Stimulated activated CD8-positive, alpha-beta memory T cell treated with anti-CD3 and anti-CD28 coated beads, Interleukin-4, amount 100 ng/mL, for 48 hours (primary cell): ENCODE measurements at places on chromosomes 4 and X.

DNA sequence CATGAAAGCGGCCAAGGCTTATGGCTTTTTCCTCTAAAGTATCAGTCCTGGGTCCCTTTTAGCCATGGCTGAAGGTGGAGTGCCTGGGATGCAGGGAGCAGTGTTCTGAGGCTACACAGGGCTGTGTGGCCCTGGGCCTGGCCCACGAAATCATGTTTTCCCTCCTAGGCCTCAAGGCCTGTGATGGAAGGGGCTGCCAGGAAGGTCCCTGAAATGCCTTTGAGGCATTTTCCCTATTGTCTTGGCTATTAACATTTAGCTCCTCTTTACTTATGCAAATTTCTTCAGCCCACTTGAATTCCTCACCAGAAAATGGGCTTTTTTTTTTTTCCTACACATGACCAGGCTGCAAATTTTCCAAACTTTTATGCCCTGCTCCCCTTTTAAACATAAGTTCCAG lies 657.0 kb downstream of the DACH2 start:
- DNase-seq = no peak

- DNase-seq = no peak
These were observed 155.8 kb downstream of the SHROOM3 start for GRCh38 chr4:76590798-76591281.

- DNase-seq = no peak
These were observed 1639.0 kb upstream of the IGFBP7 start for GRCh38 chr4:58749206-58749605.

GRCh38 chrX:19883878-19884277 lies 3.5 kb downstream of the SH3KBP1 start:
- DNase-seq = peak; percentile 42

DNA sequence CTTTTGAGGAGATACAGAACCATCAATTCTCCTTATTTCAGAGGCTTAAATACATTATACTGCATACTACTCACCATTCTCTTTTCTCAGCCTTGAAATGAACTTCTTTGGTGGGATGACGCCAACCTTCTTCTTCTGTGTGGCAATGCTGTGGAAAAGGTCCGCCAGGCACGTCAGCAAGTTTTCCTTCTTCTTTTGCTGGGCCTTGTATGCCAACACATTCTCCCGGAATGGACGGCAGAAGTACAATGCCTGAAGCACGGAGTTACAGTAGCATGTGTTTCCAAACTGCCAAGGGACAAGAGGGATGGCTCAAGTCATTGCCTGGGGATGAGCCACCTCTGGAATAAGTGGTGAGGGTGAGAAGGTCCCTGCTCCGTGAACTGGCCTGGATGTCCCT lies 31.2 kb downstream of the USP46 start:
- no peak for DNase-seq

DNA sequence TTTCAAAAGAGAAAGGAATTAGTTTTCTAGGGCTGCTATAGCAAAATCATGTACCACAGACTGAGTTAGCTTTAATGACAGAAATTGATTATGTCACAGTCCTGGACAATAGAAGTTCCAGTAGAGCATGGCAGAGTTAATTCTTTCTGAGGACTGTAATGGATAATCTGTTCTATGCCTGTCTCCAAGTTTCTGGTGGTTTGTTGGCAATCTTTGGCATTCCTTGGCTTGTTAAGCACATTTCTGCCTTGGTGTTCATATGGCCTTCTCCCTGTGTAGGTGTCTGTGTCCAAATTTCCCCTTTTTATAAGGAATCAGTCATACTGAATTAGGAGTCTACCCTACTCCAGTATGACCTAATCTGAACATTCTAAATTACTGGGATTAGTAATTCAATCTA lies 336.1 kb upstream of the PABPC4L start:
- no peak for DNase-seq

DNA sequence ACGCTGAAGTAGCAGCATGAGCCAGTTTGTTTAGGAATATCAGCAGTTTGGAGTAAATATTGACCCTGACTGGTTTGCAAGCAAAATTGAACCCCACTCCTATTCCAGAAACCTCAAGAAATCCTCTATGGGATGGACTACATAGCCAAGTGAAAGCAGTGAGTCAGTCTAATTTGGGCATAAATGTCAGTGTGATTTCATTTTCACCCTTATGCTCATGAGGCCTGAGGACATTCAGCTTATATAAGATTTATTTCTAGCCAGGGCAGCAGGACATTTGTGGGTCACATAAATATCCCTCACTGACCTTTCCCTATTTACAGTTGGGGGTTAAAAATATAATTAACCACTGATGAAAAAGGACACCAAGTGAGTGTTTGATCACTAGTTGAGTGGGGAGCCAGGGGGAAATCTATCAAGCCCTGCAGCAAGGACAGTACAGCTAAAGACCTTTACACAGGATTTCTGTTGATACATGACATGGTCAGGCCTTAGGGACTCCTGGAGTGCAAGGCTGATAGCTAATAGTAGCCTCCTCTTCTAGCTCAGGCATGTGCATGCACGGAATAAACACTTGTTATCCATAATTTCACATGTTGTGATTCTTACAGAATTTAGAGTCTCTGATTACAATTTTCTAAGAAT lies 996.9 kb upstream of the GRIA3 start:
- DNase-seq = no peak

DNA sequence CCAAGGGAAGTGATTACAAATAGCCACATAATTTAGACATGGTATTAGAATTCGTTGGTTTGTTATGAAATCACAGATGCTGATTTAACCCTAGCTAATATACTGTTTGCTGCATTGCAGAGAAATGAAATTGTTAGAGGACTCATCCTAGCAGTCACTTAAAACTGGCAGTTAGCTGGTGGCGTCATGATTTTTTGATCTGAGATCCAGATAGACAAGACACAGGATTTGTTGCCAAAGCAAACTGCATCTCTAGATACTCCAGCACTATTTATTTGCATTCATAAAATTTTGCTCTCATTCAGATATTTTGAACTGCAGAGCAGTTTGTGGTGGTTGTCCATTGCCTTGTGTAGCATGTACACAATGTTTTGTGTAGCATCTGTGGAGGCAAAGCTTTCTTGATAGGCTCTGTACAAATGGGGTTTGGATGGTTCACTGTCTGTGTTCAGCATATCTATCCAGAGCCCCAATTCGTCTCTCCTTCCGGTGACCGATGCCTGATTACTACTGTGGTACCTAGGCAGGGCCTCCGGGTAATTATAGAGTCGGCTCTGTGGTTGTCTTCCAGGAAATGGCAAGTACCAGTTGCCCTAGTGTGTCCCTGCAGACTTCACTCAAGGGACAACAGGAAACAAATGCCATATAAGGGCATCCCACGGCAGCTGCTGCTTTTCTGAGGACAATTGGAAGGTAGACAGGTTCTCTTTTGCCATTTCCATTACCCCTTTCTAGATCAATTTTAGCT lies 30.1 kb upstream of the SPARCL1 start:
- DNase-seq = peak; percentile 53

GRCh38 chr4:131084997-131085396 lies 1989.0 kb downstream of the C4orf33 start:
- DNase-seq = no peak

- DNase-seq = no peak
These were observed 534.9 kb upstream of the FMR1 start for GRCh38 chrX:147376601-147377422.

DNA sequence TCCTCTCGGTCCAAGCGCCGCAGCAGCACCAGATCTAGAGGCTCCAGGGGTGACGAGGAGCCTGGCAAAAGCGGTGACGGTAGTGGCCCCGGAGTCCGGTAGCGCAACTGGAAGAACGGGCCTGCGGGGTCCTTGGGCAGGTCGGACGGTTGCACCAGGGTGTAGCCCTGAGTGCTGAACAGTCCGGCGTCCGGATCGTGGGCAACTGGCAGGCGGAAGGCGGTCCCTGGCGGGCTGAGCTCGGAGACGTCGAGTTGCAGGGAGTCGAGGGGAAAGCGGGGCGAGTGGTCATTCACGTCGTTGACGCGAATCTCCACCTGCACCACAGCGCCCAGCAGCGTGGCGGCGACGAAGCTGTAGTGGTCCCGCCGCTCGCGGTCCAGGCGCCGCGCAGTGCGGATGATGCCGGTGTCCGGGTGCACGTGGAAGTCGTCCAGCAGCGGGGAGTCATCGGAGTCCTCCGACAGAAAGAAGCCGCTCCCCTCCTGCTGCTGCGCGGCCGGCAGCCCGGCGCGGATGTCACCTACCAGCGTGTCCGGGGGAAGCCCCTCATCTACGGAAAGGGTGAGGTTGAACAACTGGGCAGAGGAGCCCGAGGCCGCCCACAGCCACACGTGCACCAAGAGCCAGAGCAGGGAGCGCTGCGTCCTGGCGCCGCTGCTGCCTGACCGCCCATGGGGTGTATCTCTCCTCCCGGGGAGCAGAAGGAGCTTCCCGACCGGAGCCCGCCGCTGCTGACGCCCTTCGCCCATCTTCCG lies 837 bp downstream of the DCHS2 start:
- DNase-seq = peak; percentile 36

GRCh38 chrX:42824541-42824940 lies 46.6 kb upstream of the PPP1R2C start:
- DNase-seq = no peak

- no peak for DNase-seq
These were observed 6.2 kb downstream of the NCAPG start for GRCh38 chr4:17817027-17817426.

GRCh38 chr4:75644095-75644494 lies 13.8 kb upstream of the CDKL2 start:
- DNase-seq = no peak

- no peak for DNase-seq
These were observed 98.2 kb downstream of the KLHL8 start for GRCh38 chr4:87122252-87122651.

DNA sequence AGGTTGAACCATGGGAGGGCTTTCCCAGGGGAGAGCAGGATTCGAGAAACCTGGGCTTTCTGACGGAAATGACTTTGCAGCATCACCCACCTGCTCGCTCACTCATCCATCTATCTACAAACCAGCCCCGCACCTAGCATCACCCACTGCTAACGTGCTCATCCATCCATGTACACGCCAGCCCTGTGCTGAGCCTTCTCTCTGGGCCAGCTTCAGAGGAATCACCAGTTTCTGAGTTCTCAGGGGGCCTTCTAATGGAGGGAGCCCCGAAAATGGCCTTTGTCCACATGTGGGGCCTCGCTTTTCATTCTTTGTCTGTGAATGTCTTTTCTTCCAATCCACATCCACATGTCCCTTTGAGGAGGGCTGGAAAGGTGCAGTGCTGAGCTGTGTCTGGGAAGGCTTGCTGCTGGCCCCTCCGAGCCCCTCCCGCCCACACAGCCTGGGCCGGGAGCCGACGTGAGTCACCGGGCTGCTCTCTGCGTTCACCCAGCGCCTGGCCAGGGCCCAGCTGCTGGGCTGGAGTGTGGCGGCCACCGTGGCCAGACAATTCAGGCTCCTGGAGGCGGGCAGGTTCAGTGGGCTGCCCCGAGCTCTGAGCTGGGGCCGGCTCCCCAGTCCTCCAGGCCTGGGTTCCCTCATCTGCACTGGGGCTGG lies 14.7 kb downstream of the SORCS2 start:
- no peak for DNase-seq

DNA sequence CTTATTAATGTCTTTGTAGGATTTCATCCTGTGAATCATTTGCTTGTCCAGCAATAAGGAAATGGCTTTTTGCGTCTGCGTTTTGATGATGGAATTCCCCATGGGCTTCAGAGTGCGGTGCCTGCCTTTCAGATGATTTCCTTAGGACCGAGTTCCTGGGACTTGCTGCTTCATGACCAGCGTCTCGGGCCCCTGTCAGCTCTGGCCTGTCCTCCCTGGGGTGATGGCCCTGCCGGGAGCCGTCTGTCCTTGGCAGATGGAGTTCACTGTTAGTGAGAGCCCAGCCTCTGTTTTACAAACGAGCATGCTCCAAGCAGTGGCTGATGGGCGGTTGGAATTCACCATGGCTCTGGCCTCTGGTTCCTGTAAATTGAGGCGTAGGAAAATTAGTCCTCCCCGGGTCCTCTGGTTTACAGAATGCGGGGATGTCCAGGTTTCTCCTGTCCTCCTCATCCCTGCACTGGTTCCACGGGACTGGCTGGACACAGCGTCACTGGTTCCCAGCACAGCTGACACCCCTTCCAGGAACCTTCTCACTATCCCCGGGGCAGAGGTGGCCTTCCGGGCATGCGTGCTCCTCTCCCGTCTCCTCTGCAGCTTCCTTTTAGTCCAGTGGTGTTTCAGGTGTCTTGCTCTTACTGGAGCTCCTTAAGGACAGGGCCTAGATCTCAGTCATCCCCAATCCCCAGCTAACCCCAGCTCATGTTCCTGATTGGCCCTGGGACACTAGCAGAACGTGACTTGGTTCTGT lies 34.9 kb downstream of the TBC1D14 start:
- no peak for DNase-seq

GRCh38 chrX:69279234-69279633 lies 114.0 kb upstream of the PJA1 start:
- DNase-seq = no peak

GRCh38 chr4:152117054-152117453 lies 356.2 kb upstream of the GATB start:
- DNase-seq = no peak

DNA sequence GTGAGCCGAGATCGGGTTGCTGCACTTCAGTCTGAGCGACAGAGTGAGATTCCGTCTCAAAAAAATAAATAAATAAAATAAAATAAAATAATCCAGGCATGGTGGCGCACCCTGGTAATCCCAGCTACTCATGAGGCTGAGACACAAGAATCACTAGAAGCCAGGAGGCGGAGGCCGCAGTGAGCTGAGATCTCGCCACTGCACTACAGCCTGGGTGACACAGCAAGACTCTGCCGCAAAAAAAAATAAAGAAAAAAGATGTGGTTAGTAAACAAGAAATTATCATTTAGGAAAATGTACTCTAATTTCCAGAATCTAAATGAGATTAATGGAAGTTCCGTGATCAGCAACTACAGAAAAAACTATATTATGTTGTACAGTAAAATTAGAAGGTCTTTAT lies 14.5 kb upstream of the LRBA start:
- DNase-seq = peak; percentile 52

DNA sequence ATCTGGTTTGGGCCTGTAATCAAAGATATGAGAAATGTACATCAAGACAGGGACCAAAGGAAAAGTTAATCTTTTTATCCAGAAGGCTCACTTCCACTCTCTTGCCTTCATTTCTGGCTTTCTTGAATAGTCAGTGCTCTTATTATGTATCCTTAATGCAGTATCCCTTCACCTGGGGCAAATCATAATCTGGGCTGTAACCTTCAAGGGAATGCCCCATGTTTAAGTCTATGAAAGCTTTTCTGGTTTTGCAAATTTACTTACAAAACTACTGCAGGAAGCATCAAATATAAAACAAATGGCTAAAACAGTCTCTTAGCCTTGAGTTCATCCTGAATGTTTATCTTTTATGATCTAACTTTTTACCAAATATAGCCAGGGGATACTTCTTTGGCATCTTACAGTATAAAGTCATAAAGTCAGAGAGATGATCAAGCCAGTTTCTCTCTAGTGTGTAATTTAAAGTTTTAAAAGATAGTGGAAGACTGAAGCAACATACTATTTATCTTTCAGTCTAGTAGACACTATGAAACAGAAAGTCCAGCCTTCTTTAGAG lies 1214.8 kb downstream of the STIM2 start:
- no peak for DNase-seq

DNA sequence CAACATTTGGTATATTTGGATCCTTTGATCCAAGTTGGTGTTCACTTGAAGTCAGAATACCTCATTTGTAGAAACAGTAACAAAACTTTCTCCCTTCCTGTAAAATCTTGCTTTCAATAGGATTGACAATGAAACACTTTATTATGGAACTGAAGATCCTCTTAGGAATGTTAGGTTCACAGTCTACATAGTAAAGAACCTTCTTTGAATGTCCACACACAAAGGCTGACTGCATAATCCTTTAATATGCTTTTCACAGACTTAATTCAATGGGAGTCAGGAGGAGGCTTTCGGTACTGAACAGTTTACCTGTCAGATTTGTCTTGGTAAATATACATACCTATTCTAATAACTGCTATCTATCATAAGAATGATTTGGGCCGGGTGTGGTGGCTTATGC lies 188.5 kb downstream of the SPRY1 start:
- DNase-seq = no peak
